ENCODE measurements at places on chromosomes 4 and X.
A peak's percentile ranks its signal among the peaks of the same experiment; 100 is the strongest.

DNA sequence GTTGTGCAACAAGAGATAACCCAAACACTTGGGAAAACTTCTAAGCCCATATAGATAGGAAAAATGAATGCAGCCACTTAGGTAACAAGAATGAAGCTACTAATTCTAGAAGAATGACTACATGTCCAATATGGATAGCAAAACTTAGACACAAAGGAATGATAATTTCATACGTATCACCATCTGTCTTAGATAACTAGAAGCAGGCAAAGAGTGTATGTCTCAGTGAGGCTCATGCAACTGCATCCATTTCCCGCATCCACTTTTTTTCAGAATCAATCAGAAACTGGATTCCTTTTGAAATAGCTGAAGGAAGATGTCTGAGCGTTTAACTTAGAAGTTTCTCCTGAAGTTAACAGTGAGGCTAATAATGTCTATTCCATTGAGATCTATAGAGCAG, 408.7 kb upstream of the PITX2 start:
- no peak overlapping the region for H3K4me3 ChIP-seq
- no peaks in the 10 kb centered on the region for H3K4me1 ChIP-seq
- H3K27ac ChIP-seq: no peak overlapping the region
- H3K27me3 ChIP-seq: no peaks in the 10 kb centered on the region
- H3K36me3 ChIP-seq: no peaks in the 10 kb centered on the region

- DNase-seq: no peak
- no peaks in the 10 kb centered on the region for H3K36me3 ChIP-seq
- H3K4me3 ChIP-seq: no peak overlapping the region
- no peaks in the 10 kb centered on the region for H3K4me1 ChIP-seq
- H3K27ac ChIP-seq: no peak overlapping the region
These were observed 40.5 kb downstream of the CEP44 start for GRCh38 chr4:174324236-174324635.

GRCh38 chr4:153322791-153323190, 21.7 kb upstream of the MND1 start:
- DNase-seq: no peak
- no peak overlapping the region for H3K4me3 ChIP-seq
- H3K27ac ChIP-seq: no peak overlapping the region
- H3K36me3 ChIP-seq: no peaks in the 10 kb centered on the region

GRCh38 chrX:155949098-155949497, 48.4 kb upstream of the IL9R start:
- H3K36me3 ChIP-seq: peaks cover 5% of the 10 kb centered on the region
- no peak for DNase-seq
- H3K27me3 ChIP-seq: no peaks in the 10 kb centered on the region
- H3K4me1 ChIP-seq: no peaks in the 10 kb centered on the region
- no peak overlapping the region for H3K4me3 ChIP-seq

GRCh38 chr4:123018396-123018775, 96.0 kb upstream of the NUDT6 start:
- peaks cover 23% of the 10 kb centered on the region for H3K36me3 ChIP-seq
- H3K27ac ChIP-seq: no peak overlapping the region
- no peak for DNase-seq
- H3K27me3 ChIP-seq: no peaks in the 10 kb centered on the region

GRCh38 chr4:65719635-65720034, 49.3 kb upstream of the EPHA5 start:
- no peak overlapping the region for H3K27ac ChIP-seq
- H3K4me3 ChIP-seq: no peak overlapping the region
- DNase-seq: no peak
- H3K27me3 ChIP-seq: no peaks in the 10 kb centered on the region

GRCh38 chrX:124005228-124005627, 43.7 kb downstream of the STAG2 start:
- no peaks in the 10 kb centered on the region for H3K27me3 ChIP-seq
- peaks cover 3% of the 10 kb centered on the region for H3K36me3 ChIP-seq
- no peak for DNase-seq
- H3K4me1 ChIP-seq: peaks cover 33% of the 10 kb centered on the region

GRCh38 chr4:1337376-1337831, 9.6 kb upstream of the UVSSA start:
- peaks cover 63% of the 10 kb centered on the region for H3K36me3 ChIP-seq
- no peaks in the 10 kb centered on the region for H3K4me1 ChIP-seq
- H3K27ac ChIP-seq: peak overlapping the region; percentile 86
- no peaks in the 10 kb centered on the region for H3K27me3 ChIP-seq

DNA sequence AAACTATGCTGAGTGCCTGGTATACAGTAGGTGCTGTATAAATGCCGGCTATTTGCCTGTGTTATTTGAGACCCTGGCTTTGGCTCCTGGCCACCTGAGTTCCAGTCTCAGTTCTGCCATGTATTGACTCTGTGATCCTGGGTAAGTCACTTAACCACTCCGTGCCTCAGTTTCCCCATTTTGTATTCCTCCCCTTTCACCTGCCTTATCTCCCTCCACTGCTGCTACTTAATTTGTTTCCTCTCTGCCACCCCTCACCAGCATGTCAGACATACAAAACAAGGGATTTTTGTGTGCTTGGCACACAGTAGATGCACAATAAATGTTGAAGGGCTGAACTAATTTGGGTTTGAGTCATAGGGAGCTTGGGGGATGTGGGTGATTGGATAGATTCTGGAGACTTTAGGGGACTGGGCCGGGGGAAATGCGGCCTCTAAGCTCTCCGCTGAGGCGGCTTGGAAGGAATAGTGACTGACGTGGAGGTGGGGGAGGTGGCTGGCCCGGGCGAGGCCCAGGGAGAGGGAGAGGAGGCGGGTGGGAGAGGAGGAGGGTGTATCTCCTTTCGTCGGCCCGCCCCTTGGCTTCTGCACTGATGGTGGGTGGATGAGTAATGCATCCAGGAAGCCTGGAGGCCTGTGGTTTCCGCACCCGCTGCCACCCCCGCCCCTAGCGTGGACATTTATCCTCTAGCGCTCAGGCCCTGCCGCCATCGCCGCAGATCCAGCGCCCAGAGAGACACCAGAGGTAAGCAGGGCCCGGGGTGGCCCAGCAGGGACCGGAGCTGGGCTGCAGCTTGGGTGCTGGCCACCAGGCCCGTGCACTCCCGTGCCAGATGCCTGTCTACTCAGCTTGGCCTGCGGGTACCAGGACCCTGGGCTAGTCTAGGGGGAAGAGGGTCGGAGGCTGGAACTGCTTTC, at the start of gene TIMP1:
Gene TIMP1 (plus strand): TSS at position 706 of the 917 bp plus-strand sequence. CDS start 980 bp downstream, outside the sequence.
- peaks cover 36% of the 10 kb centered on the region for H3K27me3 ChIP-seq
- H3K27ac ChIP-seq: peak within 1 kb of the TSS; percentile 78
- H3K36me3 ChIP-seq: peaks cover 6% of the 10 kb centered on the region

GRCh38 chr4:41280010-41280409, 23.3 kb downstream of the UCHL1 start:
- no peak overlapping the region for H3K27ac ChIP-seq
- no peak for DNase-seq
- peaks cover 2% of the 10 kb centered on the region for H3K36me3 ChIP-seq
- H3K27me3 ChIP-seq: peaks cover 14% of the 10 kb centered on the region
- H3K4me3 ChIP-seq: no peak overlapping the region

DNA sequence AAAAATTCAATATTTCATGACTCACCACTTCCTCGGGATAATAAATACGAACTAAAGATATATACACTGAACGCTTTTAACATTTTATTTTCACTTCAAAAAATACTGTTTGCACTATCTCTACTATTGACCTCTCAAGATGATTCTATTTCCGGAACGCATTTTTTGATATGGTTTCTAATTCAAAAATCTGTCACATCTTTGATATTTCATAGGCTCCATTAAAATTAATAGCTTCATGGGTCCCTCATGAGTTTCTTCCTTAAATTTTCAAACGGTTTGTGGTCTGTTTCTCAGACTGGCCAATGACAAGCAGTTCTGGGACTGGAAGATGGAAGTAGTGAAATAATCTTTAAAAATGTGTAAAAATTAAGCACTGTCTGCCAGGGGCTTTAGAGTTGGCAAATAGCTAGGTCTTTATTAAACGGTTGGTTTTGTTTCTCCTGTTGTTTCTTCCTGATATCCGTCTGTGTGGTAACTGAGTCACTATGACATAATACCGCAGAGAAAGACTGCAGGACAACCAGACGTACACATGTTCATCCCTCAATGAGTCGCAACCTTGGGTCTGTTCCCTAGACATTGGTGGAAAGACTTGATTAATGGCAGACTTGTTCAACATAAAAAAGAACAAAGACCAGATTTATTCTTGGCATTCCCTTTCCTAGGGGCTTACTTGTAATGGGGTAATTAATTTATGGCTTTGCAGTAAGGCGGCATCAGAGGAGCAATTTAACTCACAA, 133.8 kb downstream of the PALLD start:
- DNase-seq: no peak
- no peaks in the 10 kb centered on the region for H3K36me3 ChIP-seq
- H3K27ac ChIP-seq: no peak overlapping the region
- H3K27me3 ChIP-seq: peaks cover 54% of the 10 kb centered on the region

DNA sequence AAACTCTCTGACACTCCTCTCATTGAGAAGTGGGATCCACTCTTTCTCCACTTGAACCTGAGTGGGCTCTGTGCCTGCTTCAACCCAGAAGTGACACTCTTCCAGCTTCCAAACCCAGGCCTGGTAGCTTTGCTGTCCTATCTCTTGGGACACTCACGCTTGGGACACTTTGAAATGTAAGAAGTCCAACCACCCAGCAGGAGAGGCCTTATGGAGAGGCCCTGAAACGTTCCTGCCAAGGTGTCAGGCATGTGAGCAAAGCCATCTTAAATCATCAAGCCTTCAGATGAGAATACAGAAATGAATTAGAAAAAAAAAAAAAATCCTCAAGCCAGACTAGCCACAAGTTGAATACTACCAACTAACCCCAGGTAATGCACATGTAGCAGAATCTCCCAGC, 30.2 kb downstream of the RBM47 start:
- no peak overlapping the region for H3K4me3 ChIP-seq
- no peak overlapping the region for H3K27ac ChIP-seq
- peaks cover 3% of the 10 kb centered on the region for H3K36me3 ChIP-seq
- peaks cover 2% of the 10 kb centered on the region for H3K4me1 ChIP-seq
- H3K27me3 ChIP-seq: no peaks in the 10 kb centered on the region
- no peak for DNase-seq

- H3K36me3 ChIP-seq: peaks cover 35% of the 10 kb centered on the region
- no peak for DNase-seq
- H3K4me1 ChIP-seq: peaks cover 34% of the 10 kb centered on the region
- peak overlapping the region; percentile 72 for H3K27ac ChIP-seq
- H3K4me3 ChIP-seq: peak overlapping the region; percentile 77
These were observed 4.9 kb downstream of the TASL start for GRCh38 chrX:30572678-30573077.

GRCh38 chrX:151870602-151871001, 42.1 kb upstream of the MAGEA4 start:
- no peak overlapping the region for H3K27ac ChIP-seq
- H3K36me3 ChIP-seq: no peaks in the 10 kb centered on the region
- no peak for DNase-seq
- H3K4me3 ChIP-seq: no peak overlapping the region
- no peaks in the 10 kb centered on the region for H3K27me3 ChIP-seq
- no peaks in the 10 kb centered on the region for H3K4me1 ChIP-seq

GRCh38 chrX:17377795-17378194, 2.8 kb downstream of the NHS start:
- peak overlapping the region; percentile 84 for H3K27ac ChIP-seq
- DNase-seq: peak; percentile 41
- H3K4me3 ChIP-seq: no peak overlapping the region
- H3K4me1 ChIP-seq: no peaks in the 10 kb centered on the region
- H3K36me3 ChIP-seq: peaks cover 3% of the 10 kb centered on the region

GRCh38 chrX:107731831-107732502, 43.6 kb downstream of the TSC22D3 start:
- peaks cover 8% of the 10 kb centered on the region for H3K4me1 ChIP-seq
- no peak overlapping the region for H3K4me3 ChIP-seq
- no peaks in the 10 kb centered on the region for H3K27me3 ChIP-seq
- no peak for DNase-seq

DNA sequence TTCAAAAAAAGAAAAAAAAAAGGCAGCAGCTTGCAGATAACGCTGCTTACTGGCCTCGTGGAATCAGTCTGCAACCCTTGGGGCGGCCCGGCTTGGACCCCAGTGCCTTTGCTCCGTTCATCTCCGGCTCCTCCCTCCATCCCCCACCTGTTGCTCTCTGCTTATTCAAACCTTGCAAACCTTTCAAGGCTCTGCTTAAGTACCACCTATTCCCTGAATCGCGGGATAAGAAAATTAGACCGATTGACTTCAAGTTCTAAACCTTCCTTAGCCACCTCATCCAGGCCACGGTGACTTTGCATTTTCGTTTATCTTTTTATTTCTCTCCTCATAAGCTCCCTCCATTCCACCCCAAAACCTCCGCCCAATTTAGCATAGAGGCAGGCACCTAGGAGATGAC, 1.4 kb upstream of the PHKA1 start:
- peaks cover 8% of the 10 kb centered on the region for H3K4me1 ChIP-seq
- no peak overlapping the region for H3K27ac ChIP-seq
- H3K4me3 ChIP-seq: no peak overlapping the region
- DNase-seq: no peak
- H3K36me3 ChIP-seq: no peaks in the 10 kb centered on the region

DNA sequence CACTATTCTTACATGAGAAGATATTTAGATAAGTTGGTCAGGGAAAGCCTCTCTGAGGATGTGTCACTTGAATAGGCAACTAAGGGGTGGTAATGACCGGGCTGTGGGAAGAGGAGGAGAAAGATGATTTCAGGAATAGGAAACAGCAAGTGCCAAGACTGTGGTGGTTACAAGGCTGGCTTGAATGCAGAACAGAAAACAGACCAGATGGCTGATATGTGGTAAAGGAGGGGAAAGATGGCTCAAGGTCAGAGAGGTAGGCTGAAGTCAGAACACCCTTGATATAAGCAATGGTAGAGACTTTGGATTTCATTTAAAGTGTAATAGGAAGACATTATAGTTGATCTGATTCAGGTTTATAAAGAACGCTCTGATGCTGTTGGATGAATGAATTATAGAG, 15.0 kb downstream of the TLR7 start:
- DNase-seq: no peak
- peaks cover 12% of the 10 kb centered on the region for H3K27me3 ChIP-seq
- peaks cover 5% of the 10 kb centered on the region for H3K4me1 ChIP-seq
- no peak overlapping the region for H3K27ac ChIP-seq

- no peaks in the 10 kb centered on the region for H3K36me3 ChIP-seq
- H3K27me3 ChIP-seq: no peaks in the 10 kb centered on the region
- no peak for DNase-seq
- H3K4me1 ChIP-seq: peaks cover 16% of the 10 kb centered on the region
These were observed 23.8 kb downstream of the F9 start for GRCh38 chrX:139554376-139554775.

- no peaks in the 10 kb centered on the region for H3K27me3 ChIP-seq
- no peaks in the 10 kb centered on the region for H3K36me3 ChIP-seq
- no peak overlapping the region for H3K27ac ChIP-seq
- H3K4me1 ChIP-seq: peaks cover 7% of the 10 kb centered on the region
- H3K4me3 ChIP-seq: peak overlapping the region; percentile 52
These were observed 7.4 kb downstream of the SNCA start for GRCh38 chr4:89829470-89830138.

DNA sequence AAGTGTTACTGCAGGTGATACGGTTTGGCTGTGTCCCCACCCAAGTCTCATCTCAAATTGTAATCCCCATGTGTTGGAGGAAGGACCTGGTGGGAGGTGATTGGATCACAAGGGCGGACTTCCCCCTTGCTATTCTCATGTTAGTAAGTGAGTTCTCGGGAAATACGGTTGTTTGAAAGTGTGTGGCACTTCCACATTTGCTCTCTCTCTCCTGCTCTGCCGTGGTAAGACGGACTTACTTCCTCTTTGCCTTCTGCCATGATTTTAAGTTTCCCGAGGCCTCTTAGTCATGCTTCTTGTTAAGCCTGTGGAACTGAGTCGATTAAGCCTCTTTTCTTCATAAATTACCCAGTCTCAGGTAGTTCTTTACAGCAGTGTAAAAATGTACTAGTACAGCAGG, 65.2 kb upstream of the SLC7A11 start:
- H3K4me1 ChIP-seq: no peaks in the 10 kb centered on the region
- H3K27ac ChIP-seq: no peak overlapping the region
- no peak overlapping the region for H3K4me3 ChIP-seq
- no peak for DNase-seq
- no peaks in the 10 kb centered on the region for H3K36me3 ChIP-seq

All from stimulated activated naive B cell treated with anti-CD40 and anti-IgM and Interleukin-4, amounts not matched to agents 10 μg/mL and 1 μg/mL and 100 μg/mL, for 72 hours (primary cell).